ENCODE measurements at places on chromosomes 4 and X.

- DNase-seq, result no peak
Measured at GRCh38 chr4:76658231-76659102, 223.4 kb downstream of the SHROOM3 start.

GRCh38 chr4:87865288-87865687, 32.5 kb downstream of the MEPE start:
- no peak for DNase-seq

- no peak for DNase-seq
Measured at GRCh38 chrX:15745179-15745578, 7.1 kb downstream of the CA5B start.

DNA sequence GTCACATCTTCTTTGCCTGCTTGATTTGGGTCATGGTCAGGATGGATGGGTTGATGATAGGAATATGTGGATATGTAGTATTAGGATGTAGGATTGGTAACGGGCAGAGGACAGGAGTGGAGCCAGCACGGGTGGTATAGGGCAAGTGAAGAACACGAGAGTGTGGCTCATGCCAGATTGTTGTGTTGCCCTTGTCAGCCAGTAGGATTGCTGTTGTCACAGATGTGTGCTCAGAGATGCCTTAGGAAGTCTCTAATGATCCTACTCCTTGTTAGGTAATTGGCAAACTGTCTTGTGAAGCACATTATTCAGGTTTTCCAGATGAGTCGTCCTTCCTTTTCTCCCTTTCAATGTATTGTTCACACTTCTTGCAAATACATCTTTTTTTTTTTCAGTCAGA, 5.5 kb downstream of the ATP10D start:
- no peak for DNase-seq

- DNase-seq, result no peak
Measured at GRCh38 chrX:10110984-10111363, 45.8 kb upstream of the CLCN4 start.

GRCh38 chrX:9598344-9598743, 133.5 kb downstream of the TBL1X start:
- DNase-seq, result no peak

- no peak for DNase-seq
Measured at GRCh38 chrX:54865208-54865607, 55.4 kb upstream of the TRO start.

DNA sequence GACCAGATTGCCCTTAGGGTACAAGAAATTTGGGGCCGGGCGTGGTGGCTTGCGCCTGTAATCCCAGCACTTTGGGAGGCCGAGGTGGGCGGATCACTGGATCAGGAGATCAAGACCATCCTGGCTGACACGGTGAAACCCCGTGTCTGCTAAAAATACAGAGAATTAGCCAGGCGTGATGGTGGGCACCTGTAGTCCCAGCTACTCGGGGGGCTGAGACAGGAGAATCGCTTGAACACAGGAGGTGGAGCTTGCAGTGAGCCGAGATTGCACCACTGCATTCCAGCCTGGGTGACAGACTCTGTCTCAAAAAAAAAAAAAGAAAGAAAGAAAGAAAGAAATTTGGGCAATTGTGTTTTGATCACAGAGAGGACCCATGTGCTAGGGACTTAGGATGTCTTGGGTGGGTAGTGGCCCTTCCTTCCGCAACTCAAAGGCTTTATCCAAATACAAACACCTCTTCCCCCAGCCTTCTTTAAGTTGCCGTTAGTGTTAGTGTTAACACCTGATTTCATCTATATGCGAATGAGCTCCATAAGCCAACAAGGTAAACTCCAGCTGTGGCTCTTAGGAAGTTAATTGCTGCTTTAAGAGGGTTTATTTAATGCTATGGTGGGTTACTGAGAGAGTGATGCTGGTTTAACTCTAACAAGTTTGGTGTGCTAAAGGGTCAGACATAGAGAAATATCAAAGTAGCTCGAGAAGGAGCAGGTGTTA, 8.6 kb upstream of the CCDC110 start:
- DNase-seq, result no peak

DNA sequence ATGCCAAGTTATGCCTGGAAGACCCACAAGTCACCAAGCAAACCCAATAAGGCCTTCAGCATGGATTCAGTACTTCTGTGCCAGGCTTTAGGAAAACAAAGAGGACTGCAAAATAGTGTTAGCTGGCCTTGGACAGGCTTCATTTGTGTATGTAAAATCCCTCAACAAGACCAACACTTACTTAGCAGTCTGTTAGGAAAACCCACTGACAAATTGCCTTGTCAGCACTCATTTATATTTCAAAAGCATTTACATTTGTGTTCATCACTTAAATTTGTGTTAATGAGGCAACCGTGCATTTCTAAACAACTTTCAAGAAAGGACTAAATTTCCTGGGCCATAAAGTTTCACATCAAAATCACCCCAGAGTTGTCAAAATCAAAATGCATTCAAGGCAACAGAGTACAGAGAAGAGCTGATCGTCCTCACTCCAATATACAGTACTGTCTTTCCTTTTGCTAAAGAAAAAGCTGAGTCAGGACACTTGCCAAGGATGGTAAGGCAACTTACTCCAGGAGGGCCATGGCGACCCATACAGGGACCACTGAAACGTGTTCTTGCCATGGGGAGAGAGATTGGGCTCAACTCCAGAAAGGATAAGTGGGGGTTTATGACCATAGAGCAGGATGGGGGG, 1.6 kb downstream of the S100G start:
- no peak for DNase-seq

GRCh38 chr4:61782133-61782532, 582.0 kb downstream of the ADGRL3 start:
- no peak for DNase-seq

DNA sequence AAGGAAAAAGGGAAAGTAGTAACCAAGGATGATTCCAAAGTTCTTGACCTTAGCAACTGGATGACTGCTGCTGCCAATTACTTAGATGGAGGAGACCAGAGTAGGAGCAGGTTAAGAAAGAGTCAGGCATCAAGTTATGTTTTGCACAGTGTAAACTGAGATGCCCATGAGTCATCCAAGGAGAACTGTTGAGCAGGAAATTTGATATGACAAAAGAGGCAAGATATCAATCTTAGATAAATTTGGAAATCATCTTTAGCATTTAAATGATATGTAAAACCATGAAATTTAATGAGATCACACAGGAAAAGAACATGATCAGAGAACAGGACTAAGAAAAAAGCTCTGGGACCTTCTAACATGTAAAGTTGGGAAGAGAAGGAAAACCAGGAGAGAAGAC, 361.3 kb downstream of the OPHN1 start:
- DNase-seq, result no peak

GRCh38 chrX:1528186-1528883, 8.7 kb downstream of the P2RY8 start:
- DNase-seq, result no peak

- no peak for DNase-seq
Measured at GRCh38 chr4:158766434-158767044, 2.3 kb upstream of the FNIP2 start.

- DNase-seq, result no peak
Measured at GRCh38 chr4:61605984-61606383, 405.9 kb downstream of the ADGRL3 start.

- no peak for DNase-seq
Measured at GRCh38 chr4:154004507-154005170, 215.8 kb upstream of the SFRP2 start.

GRCh38 chrX:1041091-1041490, 171.4 kb downstream of the CRLF2 start:
- DNase-seq, result no peak

- DNase-seq, result no peak
Measured at GRCh38 chr4:95867919-95868318, 28.0 kb downstream of the PDHA2 start.

DNA sequence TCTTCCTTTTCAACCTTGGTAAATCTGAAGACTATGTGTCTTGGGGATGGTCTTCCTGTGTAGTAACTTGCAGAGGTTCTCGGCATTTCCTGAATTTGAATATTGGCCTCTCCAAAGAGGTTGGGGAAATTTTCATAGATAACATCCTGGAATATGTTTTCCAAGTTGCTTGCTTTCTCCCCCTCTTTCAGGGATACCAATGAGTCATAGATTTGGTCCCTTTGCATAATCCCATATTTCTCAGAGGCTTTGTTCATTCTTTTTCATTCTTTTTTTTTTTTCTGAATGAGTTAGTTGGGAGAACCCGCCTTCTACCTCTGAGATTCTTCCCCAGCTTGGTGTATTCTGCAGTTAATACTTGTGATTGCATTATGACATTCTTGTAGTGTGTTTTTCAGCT, 549.2 kb upstream of the AMOT start:
- no peak for DNase-seq

GRCh38 chrX:18461431-18461830, 36.0 kb downstream of the CDKL5 start:
- DNase-seq, result no peak

DNA sequence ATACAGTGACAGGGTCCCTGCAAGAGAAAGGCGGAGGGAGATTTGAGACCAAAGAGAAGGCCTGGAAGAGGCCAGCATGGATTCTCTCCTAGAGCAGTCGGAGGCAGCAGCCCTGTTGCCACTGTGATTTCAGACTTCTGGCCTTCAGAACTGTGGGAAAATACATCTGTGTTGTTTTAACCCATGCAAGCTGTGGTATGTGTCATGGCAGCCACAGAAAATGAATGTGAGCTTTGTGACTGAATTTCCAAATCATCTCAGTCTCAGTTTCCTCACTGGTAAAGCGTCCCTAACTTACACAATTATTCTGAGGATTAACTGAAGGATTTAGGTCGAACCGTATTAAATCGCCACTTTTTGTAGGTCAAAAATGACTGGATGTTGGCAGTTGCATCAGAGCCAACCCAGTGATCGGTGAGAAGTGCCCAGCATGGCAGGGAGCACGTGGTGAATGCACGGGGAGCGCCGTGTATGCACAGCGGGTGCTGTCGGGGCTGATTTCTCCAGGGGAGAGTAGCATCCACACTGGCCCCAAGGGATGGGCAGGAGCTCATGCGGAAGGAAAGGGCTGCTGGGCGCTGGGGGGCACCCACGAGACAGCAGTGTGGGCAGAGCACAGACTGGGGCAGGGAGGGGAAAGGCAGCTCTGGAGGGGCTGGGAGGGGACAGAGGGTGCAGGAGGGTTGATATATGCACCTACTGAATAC, 23.8 kb upstream of the NSG1 start:
- no peak for DNase-seq

DNA sequence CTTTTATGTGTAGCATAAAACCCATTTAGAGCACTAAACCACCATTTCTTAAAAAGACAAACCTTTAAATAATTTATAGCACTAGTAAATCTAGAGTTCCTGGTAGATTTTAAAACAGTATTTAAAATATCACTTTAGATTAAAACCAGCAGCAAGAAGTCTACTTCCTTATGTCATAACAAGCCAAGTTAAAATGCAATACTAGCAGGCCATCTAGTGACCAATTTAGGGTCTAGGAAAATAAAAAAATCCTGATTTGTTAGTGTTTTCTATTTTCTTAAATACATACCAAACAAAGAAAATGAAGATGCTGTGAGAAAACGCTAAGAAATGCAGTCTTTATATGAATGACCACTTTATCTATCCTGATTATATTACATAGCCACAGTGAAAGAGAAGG, 53.9 kb downstream of the PAPSS1 start:
- DNase-seq, result no peak

GRCh38 chr4:171718665-171719064, 94.5 kb upstream of the GALNTL6 start:
- no peak for DNase-seq

DNA sequence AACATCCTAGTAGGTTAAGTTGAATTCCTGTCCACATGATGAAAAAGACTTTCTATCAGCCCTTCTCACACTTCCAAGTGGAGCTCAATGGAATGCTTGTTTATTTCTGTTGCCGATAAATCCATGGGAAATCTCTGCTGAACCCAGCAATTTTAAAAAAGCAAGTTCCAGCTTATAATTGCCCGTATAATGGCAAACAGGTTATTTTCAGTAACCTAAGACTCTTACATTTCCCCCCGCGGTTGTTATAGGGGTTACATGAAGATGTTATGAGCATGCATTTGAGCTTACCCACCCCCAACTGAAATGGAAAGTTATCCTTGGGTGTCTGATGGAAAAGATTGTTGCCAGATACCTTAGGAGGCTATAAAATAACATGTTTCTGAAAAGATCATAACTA, 136.2 kb downstream of the PALLD start:
- DNase-seq, result no peak

GRCh38 chr4:182764137-182764536, 153.0 kb downstream of the DCTD start:
- no peak for DNase-seq

GRCh38 chr4:165580351-165580905, 201.6 kb downstream of the CPE start:
- DNase-seq, result no peak

GRCh38 chrX:27987862-27988646, 6.8 kb upstream of the DCAF8L1 start:
- DNase-seq, result no peak

GRCh38 chr4:41719417-41719816, 29.1 kb downstream of the PHOX2B start:
- DNase-seq, result no peak

DNA sequence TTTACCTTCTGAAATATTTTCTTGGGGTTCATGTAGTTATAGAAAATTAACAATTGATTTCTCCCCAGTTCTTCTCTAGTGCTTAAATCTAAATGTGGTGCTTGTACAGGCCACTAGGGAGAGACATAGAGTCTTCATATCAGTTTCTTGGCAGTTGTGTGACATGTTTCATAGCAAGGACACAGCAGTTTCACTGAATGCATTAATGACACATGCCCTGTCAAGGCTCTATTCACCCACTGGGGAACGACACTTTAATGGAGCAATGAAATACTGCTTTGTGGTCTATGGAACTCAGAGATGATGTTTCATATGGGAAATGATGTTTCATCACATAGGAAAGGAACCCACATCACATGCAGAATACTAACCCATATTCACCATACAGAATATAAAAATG, 2.8 kb downstream of the VEGFC start:
- no peak for DNase-seq

DNA sequence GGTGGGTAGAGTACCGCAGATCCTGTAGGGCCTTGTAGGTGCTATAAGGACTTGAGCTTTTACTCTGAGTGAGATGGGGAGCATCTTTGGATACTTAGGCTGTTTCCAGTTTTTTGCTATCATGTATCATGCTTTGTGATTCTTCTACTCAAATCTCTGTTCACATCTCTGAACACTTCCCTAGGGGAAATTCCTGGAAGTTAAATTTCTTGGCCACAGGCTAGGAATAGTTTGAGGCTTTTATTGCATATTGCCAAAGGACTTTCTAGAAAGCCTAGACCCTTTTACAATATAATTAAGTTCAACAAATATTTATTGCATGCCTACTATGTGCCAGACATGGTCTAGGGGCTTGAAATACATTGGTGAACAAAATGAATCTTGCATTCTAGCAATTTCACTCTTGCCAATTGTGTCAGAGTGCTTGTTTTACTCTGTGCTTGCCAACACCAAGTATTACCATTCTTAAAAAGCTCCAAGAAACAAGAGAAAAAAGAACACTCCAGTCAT, 4.1 kb upstream of the PGRMC1 start:
- DNase-seq, result no peak

DNA sequence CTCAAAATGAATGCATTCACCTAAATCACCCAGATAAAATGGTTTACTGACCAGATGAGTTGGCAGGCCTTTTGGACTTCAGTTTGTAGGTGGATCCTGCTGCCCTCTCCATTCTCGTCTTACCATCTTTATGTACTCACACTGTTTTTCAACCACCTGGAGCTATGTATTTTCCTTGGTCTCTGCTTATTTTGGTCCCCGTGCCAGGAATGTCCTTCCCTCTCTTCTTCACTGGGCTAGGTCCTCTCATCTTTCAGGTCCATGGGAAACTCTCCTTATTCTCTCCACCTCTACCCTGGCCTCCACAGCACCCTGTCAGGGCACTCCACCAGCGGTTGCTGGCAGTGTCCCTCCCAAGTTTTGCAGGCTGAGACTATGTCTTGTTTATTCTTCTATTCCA, 2.6 kb downstream of the GPRIN3 start:
- DNase-seq, result no peak
